ENCODE measurements at places on chromosomes 3 and 15.

GRCh38 chr3:129586746-129587430 is 19.6 kb downstream of the PLXND1 start:
- H3K4me3 ChIP-seq, result no peak overlapping the region
- DNase-seq, result no peak
- H3K36me3 ChIP-seq, result no peaks in the 10 kb centered on the region
- peaks cover 11% of the 10 kb centered on the region for H3K4me1 ChIP-seq

DNA sequence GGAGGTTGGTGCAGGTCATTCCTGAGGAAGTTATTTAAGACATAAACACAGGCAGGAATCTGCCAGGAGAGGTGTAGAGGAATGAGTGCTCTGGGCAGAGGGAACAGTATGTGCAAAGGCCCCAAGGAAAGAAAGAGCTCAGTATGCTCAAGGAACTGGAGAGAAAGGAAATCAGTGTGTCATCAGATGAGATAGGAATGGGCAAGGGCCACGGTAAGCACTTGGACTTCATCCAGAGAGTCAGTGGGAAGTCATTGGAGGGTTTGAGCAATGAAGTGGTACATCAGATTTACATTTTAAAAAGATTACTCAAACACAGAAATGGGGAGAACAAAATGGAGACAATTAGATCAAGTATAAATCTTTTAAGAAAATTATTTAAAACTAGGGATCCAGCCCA is 272.2 kb downstream of the ADAMTSL3 start:
- no peak for DNase-seq
- H3K4me1 ChIP-seq, result no peaks in the 10 kb centered on the region

DNA sequence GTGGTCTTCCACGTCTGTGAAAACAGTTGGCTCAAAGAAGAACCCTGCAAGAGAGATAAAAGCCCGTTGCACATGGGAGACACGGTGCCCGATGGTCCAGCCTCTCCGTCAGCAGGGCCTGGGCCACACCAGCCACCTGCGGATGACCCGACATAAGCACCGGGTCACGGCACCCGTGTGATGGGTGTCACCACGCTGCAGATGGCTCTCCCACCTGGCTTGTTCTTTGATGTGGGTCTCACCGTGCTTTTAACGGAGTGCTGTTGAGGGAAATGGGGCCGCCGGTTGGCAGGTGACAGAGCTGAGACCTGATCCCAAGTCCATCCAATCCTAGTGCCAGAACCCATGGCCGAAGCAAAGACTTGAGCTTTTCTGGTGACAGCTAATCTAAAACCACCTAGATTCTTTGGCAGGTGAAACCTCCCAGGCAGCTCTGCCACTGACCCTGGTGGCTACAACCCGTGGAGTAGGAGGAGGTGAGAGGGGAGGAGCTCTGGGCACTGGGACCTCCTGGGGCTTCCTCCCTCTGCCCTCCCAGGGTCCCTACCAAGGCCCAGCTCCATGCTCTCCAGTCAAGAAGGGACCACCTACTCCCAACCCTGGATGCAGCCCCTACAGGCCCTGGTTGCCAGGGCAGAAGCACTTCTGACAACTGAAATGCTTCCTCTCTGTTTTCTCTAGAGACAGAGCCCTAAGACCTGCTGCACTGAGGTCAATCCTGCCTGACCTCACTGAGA is 23.4 kb upstream of the SLC41A3 start:
- H3K4me1 ChIP-seq, result peaks cover 2% of the 10 kb centered on the region
- peaks cover 6% of the 10 kb centered on the region for H3K27me3 ChIP-seq
- no peak for DNase-seq
- H3K4me3 ChIP-seq, result no peak overlapping the region
- H3K27ac ChIP-seq, result no peak overlapping the region
- H3K36me3 ChIP-seq, result no peaks in the 10 kb centered on the region

DNA sequence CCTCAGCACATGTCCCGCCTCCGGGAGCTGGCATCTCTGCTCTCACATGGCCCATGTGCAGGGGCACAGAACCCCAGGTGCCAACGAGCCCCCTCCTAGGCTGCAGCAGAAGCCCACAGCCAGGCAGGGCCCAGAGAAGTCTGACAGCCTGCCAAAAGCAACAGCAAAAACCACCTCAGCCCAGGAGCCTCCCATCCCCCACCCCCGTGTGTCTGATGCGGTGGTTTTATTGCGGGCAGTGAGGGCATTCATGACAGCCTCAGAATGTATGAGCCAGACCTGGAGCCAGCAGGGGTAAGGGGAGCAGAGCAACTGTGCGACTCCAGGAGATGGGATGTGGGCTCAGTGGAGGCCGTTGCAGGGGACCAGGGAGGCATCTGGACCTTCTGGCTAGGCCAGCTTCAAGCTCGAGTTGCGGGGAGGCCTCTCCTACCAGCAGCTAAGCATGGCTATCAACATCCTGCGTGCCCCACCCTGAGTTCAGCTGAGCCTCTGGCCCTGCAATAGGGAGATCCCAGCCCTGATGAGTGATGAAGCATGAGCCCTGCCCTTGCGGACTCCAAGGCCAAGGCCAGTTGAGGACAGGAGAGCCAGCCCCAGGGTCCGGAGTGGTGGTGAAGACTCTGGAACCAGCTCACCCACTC is 52.5 kb downstream of the CYP11A1 start:
- no peaks in the 10 kb centered on the region for H3K36me3 ChIP-seq
- H3K4me3 ChIP-seq, result no peak overlapping the region
- H3K4me1 ChIP-seq, result peaks cover 26% of the 10 kb centered on the region

- no peaks in the 10 kb centered on the region for H3K27me3 ChIP-seq
- H3K4me3 ChIP-seq, result no peak overlapping the region
- no peak for DNase-seq
- H3K36me3 ChIP-seq, result no peaks in the 10 kb centered on the region
- no peak overlapping the region for H3K27ac ChIP-seq
Measured at GRCh38 chr3:99607151-99607550, 31.2 kb upstream of the COL8A1 start.

- H3K4me1 ChIP-seq, result peaks cover 12% of the 10 kb centered on the region
- H3K27ac ChIP-seq, result peak overlapping the region; percentile 83
- peak overlapping the region; percentile 18 for H3K4me3 ChIP-seq
- DNase-seq, result no peak
- H3K36me3 ChIP-seq, result peaks cover under 1% of the 10 kb centered on the region
Measured at GRCh38 chr3:177905173-177906125, 630.8 kb upstream of the KCNMB2 start.

Measured in glutamatergic neuron (in vitro differentiated cells).